ENCODE measurements at places on chromosomes 3 and 15.

DNA sequence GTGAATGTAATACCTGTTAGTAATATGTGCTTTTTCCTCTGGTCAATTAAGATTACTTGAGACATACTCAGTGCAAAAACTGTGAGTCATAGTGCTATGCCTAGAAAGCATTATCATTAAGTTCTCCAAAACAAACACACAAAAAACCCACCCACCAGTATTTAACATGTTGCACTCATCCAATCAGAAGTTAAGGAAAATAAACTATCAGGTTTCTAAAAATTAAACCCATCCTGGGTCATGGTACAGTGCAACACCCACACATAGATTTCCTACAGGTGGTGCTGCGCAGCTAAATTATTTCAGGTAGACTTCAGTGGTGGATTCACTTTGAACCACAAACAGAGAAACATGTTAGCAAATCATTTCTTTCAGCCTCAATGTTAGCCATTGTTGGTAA, 264.4 kb upstream of the VEPH1 start:
- no peak for DNase-seq

DNA sequence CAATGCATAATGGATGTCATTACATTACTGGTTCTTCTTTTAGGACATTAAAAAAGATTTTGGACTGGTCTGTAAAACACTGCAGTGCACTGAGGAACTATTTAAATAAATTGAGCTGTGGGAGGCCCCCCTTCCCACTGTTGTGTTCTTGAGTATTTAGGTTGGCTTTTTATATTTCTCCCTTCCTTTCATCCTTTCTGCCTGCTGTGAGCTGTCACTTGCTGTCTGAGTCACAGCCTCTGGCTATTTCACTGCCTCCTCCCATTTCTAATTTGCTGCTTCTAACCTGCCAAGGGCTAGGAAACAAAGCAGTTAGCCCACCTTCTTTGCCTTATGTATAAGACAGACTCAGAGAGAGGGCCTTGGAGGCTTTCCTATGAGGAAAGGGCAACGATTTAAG, 89.0 kb upstream of the FNDC3B start:
- DNase-seq, result no peak

- no peak for DNase-seq
These were observed 46.4 kb upstream of the TRA2B start for GRCh38 chr3:185984203-185984602.

DNA sequence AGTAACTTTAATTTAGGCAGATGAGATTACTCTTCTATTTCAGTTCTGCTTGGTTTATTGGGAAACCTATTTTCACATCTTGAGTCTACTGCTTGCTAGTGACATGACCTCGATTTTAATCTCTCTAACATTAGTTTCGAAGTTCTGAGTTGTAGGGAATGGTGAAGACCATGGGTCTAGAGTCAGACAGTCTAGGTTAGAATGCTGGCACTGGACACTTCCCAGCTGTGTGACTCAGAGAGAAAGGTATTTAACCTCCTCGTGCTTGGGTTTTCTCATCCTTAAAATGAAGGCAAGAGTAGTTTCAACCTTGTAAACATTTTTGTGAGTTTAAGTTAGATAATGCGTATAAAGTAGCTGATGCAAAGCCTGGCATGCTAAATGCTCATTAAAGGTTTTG, 422.1 kb downstream of the GRM7 start:
- DNase-seq, result no peak

DNA sequence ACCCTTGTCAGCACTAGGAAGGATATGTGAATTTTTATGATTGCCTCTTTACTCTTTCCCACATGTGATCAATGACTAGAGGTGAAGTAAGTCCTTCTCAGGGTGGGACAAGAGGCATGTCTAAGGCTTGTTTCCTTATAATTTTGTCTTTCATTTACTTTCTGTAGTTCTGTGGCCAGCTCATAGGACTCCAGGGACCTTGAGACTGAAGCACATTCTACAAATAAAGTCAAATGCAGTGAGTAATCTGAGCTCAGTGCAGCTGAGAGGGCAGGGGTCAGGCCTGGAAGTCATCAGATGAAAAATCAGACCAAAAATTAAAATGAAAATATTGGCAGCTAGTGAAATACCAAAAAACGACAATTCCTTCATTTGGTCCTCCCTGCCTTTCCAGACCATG, 424.7 kb upstream of the THBS1 start:
- no peak for DNase-seq

DNA sequence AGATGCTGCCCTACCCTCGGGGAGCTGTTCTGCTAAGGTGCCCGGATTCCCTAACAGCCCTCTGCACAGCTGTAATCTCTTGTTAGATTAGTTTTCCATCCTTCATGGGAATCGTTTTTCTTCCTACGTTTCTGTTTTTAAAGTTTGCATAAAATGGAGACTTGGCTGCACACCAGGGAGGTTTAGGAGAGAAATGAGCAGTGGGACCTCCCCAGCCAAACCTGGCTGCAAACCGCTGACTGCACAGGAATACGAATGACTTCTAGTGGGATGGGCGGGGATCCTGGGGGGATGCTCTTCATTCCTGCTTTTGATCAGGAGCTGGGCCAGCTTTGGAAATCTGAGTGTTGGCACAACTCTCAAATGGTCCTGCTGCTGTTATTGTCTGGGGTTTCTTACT, 77.5 kb downstream of the THSD4 start:
- DNase-seq, result no peak

GRCh38 chr15:96276438-96277210, 53.9 kb upstream of the NR2F2 start:
- no peak for DNase-seq

- no peak for DNase-seq
These were observed 77.1 kb upstream of the PRTG start for GRCh38 chr15:55820043-55820442.

- DNase-seq, result no peak
These were observed 11.1 kb downstream of the PPM1M start for GRCh38 chr3:52256622-52257021.

GRCh38 chr15:25943831-25944230, 80.7 kb upstream of the ATP10A start:
- no peak for DNase-seq

GRCh38 chr15:33124279-33124678, 70.2 kb downstream of the FMN1 start:
- DNase-seq, result no peak

- DNase-seq, result no peak
These were observed 298.7 kb upstream of the ARRDC4 start for GRCh38 chr15:97661796-97662195.

DNA sequence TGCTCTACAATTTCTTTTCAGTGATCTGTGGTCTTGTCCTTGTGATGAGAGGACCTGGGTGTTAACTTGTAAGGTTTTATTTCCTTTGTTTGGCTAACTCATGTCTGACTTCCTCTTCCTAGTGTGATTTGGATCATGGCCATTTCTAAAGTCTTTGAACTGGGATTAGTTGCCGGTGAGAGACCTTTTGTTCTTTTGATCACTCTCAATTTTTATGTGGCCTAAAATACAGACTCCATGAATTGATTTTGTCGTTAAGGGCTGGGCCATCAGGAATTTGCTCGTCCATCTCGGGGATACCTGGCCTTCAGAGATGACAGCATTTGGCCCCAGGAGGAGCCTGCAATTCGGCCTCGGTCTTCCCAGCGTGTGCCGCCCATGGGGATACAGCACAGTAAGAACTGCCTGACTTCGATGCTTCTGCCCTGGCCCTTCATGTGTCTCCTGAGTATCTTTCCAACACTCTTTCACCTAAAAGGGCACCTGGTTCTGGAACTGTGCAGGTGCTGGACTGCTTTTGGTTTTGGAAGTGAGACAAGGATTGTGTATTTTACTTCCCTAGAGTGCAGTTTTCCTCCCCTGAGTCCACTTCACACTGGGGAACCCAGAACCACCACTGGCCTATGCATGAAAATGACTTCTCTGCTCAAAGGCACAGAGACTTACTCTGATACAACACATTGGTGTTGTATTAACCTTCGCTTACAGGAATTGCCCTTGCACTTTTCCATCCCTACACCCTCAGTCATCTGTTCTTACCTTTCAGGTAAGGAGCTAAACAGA, 13.1 kb upstream of the LRRC2 start:
- no peak for DNase-seq

- DNase-seq, result peak; percentile 52
These were observed 162.5 kb upstream of the CHRNA7 start for GRCh38 chr15:31867536-31868442.

GRCh38 chr3:139104062-139104461, 59.4 kb upstream of the PRR23C start:
- DNase-seq, result no peak

- no peak for DNase-seq
These were observed 151.0 kb downstream of the FAM43A start for GRCh38 chr3:194836661-194837060.

DNA sequence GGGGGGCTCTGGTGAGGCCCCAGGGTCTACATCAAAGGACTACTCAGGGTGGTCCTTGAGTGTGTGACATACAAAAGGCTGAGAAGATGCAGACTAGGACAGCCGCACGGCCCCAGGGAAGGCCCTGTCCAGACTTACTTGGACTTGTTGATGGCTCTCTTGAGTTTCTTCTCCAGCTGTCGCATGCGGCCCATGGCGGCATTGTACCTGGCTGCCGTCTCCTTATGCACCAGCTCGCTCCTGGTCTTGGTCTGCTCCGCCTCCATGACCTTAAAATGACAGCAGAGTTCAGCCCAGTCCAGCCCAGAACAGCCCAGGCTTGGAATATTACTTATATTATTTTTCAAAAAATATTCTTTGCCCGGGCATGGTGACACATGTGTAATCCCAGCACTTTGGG, 56.0 kb downstream of the CAPN7 start:
- DNase-seq, result no peak

- DNase-seq, result no peak
These were observed 121.9 kb upstream of the SPATA12 start for GRCh38 chr3:56938530-56938929.

GRCh38 chr3:150247441-150247840, 160.7 kb upstream of the TSC22D2 start:
- DNase-seq, result no peak

DNA sequence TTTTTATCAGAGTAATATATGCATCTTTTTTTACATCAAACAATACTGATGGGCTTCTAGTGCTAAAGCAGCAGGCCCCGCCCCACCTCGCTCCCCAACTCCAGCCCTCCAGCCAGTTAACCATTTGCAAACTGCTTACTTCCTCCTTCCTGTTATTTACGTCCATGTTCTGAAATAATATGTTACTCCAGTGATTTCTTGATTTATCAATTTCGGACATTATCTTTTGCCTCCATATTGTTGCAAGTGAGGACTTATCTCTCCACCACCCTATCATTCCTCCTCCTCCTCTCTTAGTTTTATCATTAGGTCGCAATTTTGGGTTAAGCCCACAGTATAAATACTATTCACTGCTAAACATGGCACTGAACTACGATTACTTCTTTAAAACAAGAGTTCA, 39.5 kb downstream of the ZNF710 start:
- no peak for DNase-seq

GRCh38 chr3:133711013-133711412, 35.2 kb upstream of the TF start:
- DNase-seq, result no peak

DNA sequence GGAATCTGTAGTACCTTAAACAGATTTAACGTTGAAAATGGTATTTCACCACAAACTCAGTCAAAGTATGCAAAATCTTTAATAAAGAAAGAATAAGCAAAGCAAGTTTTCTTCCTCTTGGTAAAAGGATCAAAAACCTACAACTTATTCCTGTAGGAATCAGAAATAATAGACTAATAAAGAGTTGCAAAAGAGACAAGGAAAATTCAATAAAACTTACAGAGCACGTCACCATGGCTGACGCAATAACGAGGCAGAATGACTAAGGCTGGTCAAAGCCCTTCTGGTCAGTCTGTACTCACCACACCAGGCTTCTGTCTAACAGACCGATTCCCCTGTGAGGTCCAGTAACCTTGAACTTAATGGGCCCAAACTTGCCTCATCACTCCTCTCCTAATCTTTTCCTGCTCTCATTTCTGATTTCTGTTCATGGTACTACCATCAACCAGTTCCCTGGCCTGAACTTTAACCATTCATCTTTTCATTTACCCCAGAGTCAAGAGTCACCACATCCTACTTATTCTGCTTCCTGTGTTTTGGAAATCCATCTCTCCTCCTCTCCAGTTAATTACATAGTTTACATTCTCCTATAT, 5.0 kb downstream of the MASP1 start:
- peak; percentile 18 for DNase-seq

DNA sequence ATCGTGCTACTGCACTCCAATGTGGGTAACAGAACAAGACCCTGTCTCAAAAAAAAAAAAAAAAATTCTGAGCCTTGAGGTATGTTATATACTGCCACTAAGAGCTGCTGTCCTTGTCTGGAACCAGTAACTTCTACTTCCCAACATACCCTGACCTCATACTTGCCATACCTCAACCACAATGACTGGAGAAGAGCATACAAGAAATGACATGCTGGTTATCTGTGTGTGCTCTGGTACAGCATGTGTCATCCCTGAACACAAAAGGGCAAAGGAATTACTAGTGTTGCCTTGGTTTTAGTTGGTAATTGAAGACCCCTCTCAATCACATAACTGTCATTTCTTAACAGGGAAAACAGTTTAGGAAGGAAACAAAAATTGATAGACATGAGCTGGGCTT, 54.5 kb downstream of the MRPS25 start:
- no peak for DNase-seq

DNA sequence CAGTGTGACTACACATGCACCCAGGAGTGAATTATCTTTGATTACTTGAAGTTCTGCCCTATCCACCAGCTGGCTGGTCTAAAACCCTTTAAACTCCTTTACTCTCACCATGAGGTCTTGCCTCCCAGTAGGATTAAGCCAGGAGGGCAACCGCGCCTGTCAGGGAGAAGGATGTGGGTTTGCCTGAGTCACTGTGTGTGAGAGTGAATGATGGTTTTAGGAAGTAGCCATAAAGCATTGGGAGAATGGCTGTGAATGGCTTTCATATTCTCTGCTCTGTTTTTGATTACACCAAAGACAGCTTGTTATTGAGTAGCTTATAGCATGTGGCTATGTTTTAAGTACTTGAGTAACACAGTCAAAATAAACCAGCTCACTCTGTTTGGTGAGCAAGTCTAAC, 637.7 kb upstream of the TBL1XR1 start:
- no peak for DNase-seq

DNA sequence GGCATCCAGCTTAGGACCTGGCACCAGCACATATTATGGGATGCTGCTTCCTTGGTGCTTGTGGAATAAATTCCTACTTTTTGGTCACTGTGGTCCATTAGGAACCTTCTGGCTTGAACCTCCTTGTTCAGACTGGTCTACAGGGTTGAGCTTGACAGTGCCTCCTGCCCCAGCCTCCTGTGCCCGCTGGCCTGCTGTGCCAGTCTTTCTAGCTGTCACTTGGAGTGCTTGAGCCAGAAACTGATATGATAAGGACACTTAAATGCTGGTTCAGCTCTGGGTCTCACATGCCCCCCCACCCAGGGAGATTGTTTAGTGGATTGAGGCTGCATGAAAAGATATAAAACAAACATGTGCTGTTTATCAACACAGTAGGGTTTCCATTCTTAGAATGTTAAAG, 147.8 kb downstream of the SLCO3A1 start:
- no peak for DNase-seq

GRCh38 chr3:31635545-31635944, 102.8 kb downstream of the STT3B start:
- no peak for DNase-seq

DNA sequence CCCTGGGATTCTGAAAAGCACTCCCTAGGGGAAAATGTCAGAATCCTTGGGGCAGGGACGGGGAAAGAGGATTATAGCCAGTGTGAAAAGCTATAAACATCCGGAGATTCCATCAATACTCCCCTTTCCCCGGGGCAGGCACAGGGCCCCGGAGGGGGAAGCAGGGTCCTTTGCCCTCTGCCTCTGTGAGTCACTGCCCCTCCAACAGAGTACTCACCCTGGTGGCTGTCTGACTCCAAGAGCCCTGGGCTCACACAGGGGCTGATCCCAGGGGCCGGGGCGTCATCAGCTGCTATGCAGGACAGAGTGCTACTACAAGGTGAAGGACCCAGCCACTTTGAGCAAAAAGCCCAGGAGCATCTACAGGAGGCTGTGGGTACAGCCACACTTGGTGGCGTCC, 133.0 kb upstream of the PRR20G start:
- no peak for DNase-seq
